ENCODE measurements at places on chromosomes 3 and 15.
A peak's percentile ranks its signal among the peaks of the same experiment; 100 is the strongest.

DNA sequence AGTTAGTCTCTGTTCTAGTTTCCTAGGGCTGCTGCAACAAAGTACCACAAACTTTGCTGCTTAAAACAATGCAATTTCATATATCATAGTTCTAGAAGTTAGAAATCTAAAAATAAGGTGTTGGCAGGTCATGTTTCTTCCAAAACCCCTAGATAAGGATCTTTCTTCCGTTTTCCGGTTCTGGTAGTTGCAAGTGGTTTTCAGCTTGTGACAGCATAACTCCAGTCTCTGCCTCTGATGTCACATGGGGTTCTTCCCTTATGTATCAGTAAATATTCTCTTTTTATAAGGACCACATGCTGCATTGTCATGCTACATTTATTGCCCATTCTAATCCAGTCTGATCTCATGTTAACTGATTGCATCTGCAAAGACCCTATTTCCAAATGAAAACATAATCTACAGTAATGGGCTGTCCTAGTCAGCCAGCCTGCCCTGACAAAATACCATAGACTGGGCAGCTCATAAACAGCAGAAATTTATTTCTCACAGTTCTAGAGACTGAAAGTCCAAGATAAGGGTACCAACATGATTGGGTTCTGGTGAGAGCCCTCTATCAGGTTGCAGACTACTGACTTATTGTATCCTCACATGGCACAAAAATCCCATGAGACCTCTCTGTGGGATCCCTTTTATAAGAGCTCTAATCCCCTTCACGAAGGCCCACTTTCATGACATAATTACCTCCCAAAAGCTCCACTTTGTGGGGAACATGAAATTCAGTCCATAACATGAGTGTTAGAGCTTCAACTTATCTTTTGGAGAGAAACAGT lies 642.0 kb upstream of the NAALADL2 start:
- no peaks in the 10 kb centered on the region for H3K36me3 ChIP-seq
- DNase-seq = no peak
- no peaks in the 10 kb centered on the region for H3K27me3 ChIP-seq

- H3K4me3 ChIP-seq = no peak overlapping the region
- no peaks in the 10 kb centered on the region for H3K27me3 ChIP-seq
- no peaks in the 10 kb centered on the region for H3K4me1 ChIP-seq
- peak; percentile 86 for DNase-seq
- no peak overlapping the region for H3K27ac ChIP-seq
These were observed 53.9 kb downstream of the C3orf38 start for GRCh38 chr3:88203642-88204055.

GRCh38 chr3:177597311-177598096 lies 400.2 kb upstream of the TBL1XR1 start:
- no peaks in the 10 kb centered on the region for H3K36me3 ChIP-seq
- H3K4me3 ChIP-seq = no peak overlapping the region

GRCh38 chr15:37096558-37097143 lies 3.7 kb downstream of the MEIS2 start:
- DNase-seq = no peak
- H3K4me3 ChIP-seq = peak overlapping the region; percentile 79
- H3K27ac ChIP-seq = peak overlapping the region; percentile 2
- H3K36me3 ChIP-seq = no peaks in the 10 kb centered on the region

DNA sequence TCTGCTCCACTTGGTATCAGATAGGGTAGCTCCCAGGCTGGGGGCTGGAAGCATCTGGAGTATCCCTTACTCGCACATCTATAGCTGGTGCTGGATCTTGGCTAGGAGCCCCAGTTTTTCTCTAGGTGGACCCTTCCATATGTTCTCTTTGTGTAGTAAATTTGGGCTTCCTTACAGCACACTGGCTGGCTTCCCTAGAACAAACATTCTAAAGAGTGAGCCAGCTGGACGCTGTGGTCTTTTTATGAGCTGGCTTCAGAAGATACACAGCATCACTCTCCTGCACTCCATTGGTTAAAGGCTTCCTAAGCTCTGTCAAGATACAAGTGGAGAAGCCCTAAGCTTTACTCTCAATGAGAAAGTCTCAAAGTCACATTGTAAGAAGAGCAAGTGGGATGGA lies 322.1 kb downstream of the WDR72 start:
- no peaks in the 10 kb centered on the region for H3K36me3 ChIP-seq
- no peaks in the 10 kb centered on the region for H3K27me3 ChIP-seq
- no peak overlapping the region for H3K4me3 ChIP-seq
- no peak for DNase-seq

DNA sequence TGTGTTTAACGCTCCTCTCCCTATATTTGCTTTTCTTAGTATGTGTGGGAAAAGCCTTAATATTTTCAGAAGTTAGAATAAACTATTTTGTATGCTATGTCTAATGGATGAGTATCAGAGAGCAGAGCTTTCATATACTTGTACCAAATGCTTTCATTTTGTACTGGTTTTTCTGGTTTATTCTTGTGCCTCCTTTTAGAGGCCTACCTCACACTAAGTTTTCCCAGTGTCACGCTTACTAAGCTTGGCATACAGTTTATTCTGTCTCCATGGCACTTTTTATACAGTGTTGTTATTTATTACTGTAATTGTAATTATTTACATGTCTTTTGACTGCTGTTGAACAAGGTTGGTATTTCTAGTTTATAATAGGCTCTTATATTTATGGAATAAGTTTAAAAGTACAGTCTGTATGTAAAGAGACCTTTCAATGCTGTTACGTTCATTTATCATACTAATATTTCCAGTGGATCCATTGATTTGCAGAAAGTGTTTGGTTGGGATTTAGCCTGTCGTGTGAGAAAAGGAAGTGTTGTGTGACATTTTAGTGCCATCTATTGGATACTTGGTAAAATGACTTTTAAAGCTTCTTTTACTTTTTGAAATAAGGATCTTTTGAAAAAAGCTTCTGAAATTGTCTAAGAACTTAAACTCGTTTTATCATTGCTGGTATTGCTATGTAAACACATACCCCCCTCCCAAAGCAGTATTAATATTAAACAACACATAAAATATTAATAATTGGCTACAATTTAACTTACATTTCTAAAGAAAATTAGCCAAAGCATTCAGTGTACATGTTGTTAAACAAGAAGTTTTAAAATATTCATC lies 5.2 kb upstream of the EBLN2 start:
- no peaks in the 10 kb centered on the region for H3K4me1 ChIP-seq
- no peak for DNase-seq
- H3K27ac ChIP-seq = no peak overlapping the region
- H3K36me3 ChIP-seq = no peaks in the 10 kb centered on the region
- no peaks in the 10 kb centered on the region for H3K27me3 ChIP-seq

Data from Peyer's patch (tissue), 4 donors.